ENCODE measurements at places on chromosomes 16 and 17.

GRCh38 chr16:50655558-50656055, 25.5 kb downstream of the SNX20 start:
- DNase-seq = no peak

GRCh38 chr16:50664270-50664669, 16.8 kb downstream of the SNX20 start:
- DNase-seq = no peak

- DNase-seq = no peak
Observed at GRCh38 chr17:55751720-55752250, 934 bp downstream of the PCTP start.

- DNase-seq = no peak
Observed at GRCh38 chr17:81947189-81947588, at the start of gene MYADML2. Gene MYADML2, minus strand, starts transcription at chr17:81947233. Its CDS starts 5,492 bp downstream, at chr17:81941741.

- DNase-seq = no peak
Observed at GRCh38 chr16:55539488-55539887, 27.0 kb upstream of the CAPNS2 start.

DNA sequence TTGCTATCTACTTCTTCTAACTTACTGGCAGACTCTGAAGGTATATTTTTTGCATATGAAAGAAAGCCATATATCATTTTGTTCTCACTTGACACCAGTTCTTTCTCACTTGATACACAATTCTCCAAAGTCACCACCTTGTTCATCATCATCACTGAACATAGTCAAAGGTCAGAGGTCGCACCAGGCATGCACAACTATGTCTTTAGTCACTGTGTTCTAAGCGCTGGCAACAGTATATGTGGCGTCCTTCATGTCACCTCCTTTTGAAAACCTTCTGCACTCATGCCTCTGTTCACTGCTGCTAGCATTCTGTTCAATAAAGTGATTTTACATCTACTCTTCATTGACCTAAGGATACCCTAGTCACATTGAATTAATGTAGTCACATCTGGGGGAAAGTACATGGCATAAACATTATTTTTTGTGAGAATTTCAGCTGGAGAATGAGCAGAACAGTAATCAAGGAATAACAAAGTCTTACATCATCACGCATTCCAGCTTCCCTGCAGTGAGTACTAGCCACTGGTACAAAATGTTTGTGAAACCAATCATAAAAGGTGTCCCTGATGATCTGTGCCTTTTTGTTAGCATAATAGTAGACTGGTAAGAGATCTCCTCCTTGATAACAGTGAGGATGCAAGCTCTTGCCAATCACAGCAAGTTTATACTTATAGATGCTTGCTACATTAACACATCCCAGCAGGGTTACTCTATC, 20.5 kb upstream of the TBX4 start:
- DNase-seq = no peak

DNA sequence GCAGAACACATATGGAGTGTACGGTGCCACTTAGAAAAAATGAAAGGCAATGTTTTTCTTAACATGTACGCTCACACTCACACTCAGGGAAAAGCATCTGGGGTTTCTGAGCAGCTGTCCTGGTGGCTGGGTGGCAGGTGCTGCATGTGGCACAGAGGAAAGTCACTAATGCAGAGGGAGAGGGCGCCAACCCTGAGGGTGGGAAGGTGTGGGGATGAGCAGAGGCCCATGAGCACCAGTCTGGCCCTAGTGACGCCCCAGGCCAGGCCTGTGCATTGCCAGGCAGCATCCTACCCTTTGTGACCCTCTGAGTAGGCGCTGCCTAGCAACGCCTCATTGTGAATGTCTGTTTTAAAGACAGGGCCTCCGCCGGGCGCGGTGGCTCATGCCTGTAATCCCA, 19.1 kb upstream of the LCMT1 start:
- DNase-seq = no peak

DNA sequence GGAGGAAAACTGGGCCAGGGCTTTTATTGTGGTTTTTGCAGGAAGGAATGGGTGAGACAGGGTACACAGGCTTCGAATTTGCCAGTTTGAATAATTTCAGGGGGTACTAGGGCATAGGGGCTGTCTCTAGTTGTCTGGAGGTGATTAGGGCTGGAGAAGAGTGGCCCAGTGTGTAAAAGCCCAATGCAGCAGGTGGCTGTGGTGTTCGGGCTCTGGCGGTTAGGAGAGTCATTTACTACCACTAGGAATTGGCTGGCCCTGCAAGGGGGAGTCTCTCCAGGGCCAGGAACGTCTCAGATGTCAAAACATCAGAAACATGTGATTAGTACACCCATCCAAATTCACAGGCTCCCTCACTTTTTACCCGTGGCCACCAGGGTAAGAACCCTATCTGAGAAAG, 50.3 kb downstream of the GINS3 start:
- no peak for DNase-seq

DNA sequence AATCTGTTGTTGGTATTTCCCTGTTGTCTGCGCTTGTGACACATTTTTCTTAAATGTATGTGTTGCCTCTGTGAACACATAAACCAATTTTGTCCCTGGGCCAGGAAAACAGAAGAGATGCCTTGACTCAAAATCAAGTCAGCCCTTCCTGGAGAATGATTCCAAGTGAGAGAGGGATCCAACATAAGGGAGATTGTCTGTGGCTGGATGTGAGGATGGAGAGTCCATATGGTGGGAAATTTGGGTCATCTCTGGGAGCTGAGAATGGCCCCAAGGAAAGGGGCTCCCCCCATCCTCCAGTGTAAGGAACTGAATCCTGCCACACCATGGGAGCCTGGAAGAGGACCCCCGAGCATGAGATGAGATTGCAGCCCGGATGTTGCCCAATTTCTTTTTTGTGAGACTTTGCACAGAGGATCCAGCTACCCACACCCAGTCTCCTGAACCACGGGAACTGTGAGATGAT, 13.5 kb downstream of the CRYM start:
- no peak for DNase-seq

DNA sequence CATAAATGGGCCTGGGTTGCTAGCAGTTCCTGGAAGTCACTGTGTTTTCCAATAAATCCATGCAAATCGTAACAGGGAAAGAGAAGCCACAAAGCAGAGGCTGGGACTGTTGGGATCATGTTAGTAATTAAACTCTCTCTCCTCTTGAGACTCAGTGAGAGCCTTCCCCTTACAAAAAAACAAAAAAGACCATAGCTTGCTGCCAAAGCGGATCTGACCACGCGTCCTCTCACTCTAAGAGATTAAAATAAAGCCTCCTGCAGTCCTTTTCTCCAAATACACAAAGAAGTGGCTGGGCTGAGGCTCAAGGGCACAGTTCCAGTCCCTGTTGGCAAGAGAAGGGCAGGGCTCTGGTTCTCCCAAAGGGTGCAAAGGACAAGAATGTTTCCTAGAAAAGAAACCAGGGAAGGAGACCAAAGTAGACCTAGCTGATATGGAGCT, 38.5 kb downstream of the PIGL start:
- DNase-seq = no peak

GRCh38 chr17:32276171-32276601, 10.6 kb downstream of the RHBDL3 start:
- no peak for DNase-seq

DNA sequence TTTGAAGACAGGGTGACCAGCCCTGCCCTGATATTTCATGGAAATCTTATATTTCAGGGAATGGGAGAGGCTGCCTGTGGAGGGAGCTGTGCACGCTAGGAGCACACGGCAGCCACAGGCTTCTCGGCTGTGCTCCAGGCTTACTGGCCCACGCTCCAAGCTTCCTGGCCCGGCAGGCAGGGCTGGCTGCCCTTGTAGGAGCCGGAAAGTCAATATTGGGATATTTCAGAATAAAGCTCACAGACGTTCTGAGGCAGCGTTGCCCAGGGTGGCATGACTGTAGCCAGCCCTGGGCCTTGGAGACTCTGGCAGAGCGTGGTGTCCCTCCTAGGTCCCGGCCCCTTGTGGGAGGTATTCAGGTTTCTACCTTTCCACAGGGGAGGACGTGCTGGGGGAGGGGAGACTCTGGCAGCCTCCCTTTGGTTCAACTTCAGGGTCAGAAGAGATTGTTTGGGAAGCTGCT, 95.6 kb downstream of the NPIPB11 start:
- DNase-seq = no peak

DNA sequence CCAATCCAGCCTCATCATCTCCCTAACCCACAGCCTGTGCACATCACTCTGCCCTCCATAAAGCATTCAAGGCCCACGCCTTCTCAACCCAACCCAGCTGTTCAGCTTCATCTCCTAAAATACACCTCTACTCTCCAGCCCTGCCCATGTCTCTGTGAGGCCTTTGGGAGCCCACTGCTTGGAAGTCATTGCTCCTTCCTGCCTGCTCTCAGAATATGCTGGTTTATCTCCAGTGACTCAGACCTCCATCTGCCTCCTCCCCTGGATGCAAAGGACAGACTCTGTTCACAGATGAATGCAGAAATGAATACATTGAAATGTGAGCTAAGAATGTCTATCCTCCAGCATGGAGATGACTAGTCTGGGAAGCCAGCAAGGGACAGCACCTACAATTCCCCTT, 19.0 kb downstream of the KCNG4 start:
- DNase-seq = no peak

- no peak for DNase-seq
Observed at GRCh38 chr17:15483431-15483830, 16.0 kb upstream of the CDRT4 start.

DNA sequence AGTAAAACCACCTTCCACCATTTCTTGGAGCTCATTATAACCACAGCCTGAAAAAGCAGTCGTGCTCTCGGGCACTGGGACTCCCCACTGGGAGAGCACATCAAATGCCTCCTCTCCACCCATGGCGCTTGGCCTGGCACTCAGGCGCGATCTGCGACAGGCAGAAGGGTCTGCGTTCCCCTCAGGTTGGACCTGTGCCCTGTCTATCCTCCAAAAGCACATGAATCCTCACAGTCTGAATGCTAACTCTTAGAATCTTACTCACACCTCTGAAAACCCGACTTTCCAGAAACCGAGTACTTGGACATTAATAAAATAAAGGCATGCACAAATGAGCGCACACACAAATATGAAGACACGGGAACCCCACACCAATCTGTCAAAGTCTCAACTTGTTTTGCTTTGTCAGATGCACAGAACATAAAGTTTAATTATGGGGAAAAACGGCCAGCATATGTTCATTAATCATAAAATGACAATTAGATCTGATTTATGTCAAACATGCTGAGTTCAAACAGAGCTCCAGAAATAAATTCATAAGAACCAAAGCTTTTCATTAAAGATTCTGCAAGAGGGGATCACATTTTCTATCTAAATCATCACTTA, 20.5 kb upstream of the FAAP100 start:
- DNase-seq = no peak

GRCh38 chr16:24138024-24138423, 118.1 kb upstream of the CACNG3 start:
- no peak for DNase-seq

DNA sequence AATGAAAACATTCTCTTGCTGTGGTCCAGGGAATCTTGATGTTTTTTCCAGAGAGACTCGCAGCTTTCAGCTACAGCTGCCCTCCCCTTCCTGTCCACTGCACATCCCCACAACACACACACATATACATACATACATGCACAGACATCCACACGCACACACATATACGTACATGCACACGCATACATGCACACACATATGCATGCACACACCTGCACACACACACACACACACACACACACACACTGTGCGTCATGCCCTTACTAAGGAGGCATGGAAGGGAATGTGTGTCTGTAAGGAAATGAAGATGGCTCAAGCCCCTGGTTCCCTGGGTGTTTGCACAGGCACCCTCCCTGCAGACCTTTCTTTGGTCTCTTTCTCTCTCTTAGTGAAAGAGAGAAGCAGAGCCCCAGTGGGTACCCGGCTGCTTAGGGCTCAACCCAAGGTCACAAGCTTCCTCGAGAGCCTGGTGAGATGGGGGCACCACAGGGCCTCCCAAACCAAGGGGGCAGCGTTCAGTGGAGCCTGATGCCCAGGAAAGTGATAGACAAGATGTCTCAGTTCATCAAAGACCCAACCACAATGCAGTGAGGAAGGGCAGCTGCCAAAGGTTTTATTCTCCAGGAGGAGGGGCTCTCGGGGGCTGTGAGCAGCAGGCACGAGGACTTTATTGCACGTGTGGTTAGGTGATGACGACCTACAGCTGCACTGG, 33.3 kb downstream of the TNFRSF13B start:
- no peak for DNase-seq

DNA sequence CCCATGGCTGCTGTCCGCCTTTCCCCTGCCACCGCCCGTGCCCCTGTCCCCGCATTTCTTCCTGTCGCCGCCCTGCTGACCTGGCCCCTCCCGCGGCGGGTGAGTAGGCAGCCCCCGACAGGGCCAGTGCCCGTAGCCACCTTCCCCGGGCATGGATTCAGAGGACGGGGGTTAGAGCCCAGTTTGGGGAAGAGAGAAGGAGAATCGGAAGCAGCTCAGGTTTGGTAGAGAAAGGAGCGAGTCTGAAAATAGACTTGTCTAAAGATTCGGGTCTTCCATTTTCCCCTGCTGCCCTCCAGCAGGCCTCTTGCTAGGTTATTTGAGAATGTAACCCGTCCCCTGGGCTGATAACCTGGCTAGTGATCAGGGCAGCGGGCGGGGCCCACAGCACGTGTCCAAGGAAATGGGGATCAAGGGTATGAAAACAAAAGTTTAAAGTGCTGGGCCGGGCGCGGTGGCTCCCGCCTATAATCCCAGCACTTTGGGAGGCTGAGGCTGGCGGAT, 7.9 kb upstream of the CLDN9 start:
- DNase-seq = peak; percentile 76

- no peak for DNase-seq
Observed at GRCh38 chr16:84922351-84923120, 88.8 kb downstream of the ZDHHC7 start.

DNA sequence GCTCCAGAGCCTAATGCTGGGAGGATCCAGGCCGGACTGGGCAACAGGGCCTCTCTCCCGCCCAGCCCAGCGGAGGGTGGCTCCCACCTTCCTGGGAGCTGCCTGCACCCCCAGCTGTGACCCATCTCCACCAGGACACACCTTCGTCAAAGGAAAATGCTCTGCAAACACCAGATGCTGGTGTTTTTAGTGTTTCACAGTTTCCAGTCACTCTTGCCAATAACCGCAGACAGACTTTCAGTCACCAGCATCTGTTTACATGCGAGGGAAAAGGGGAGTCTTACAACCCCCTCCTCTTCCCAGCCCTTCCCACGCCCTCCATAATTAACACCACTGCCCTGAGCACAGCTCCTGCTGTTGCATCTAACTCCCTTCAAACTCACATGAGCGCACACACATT, 25.3 kb downstream of the KLHDC4 start:
- no peak for DNase-seq

- peak; percentile 75 for DNase-seq
Observed at GRCh38 chr16:89922884-89923639, at the start of gene TUBB3. Gene TUBB3, plus strand, starts transcription at chr16:89923342. Its CDS starts 60 bp downstream, at chr16:89923402.

GRCh38 chr16:69890114-69890891, 60.8 kb upstream of the CLEC18A start:
- DNase-seq = no peak

- DNase-seq = no peak
Observed at GRCh38 chr17:73693071-73693470, 48.8 kb upstream of the SDK2 start.

Measured in SW480 (cell line).